HuH-7 (cell line): ENCODE measurements at places on chromosomes 6 and 20.
A peak's percentile ranks its signal among the peaks of the same experiment; 100 is the strongest.

DNA sequence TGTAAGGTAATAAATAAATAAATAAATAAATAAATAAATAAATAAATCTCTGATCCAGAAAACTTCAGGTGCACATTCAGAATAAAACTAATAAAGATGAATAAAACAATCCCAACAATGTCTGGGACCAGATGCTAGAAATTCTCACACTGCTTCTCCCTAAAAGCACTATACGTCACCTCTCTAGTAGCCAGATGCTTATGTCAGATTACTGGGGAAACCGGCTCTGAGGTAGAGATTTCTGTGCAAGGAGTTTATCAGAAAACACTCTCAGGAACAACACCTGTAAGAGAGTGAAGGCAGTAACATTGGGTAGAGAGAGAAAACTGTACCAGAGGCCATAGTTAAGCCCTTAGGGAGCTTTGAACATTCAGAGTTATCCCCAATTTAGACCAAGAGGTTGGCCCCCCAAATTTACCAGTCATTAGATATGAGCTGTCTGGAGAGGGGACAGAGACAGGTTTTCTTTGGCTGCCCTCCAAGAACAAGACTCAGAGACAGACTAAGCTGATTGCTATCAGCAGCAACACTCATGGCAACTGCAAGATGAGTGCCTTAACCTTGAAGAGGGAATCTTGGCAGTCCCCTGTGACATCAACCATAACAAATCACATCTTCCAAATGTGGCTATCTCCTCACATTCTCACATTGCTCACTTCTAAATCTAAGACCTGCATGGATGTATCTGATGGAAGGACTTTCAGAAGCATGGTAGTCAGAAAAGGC is 151.2 kb upstream of the BMP5 start:
- DNase-seq: no peak

GRCh38 chr20:42649748-42650147 is 540.0 kb downstream of the PTPRT start:
- DNase-seq: no peak

- DNase-seq: no peak
Measured at GRCh38 chr6:3202999-3203696, 24.3 kb downstream of the TUBB2B start.

- no peak for DNase-seq
Measured at GRCh38 chr6:76706631-76707030, 634.2 kb upstream of the IMPG1 start.

- DNase-seq: no peak
Measured at GRCh38 chr6:6713657-6714056, 125.1 kb downstream of the LY86 start.

DNA sequence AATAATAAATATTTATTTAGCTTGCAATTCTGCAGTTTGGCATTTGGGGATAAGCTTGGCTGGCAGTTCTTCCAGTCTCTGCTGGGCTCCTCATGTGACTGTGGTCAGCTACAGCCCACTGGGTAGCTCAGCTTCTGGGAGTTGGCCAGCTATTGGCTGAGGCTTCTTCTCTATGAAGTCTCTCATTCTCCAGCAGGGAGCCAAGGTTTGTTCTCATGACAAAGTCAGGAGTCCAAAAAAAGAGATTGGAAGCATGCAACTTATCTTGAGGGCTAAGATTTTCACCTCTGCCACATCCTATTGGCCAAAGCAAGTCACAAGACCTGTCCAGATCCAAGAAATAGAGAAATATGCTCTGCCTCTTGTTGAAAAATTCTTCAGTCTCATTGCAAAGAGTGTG is 94.6 kb downstream of the SNAP25 start:
- no peak for DNase-seq

DNA sequence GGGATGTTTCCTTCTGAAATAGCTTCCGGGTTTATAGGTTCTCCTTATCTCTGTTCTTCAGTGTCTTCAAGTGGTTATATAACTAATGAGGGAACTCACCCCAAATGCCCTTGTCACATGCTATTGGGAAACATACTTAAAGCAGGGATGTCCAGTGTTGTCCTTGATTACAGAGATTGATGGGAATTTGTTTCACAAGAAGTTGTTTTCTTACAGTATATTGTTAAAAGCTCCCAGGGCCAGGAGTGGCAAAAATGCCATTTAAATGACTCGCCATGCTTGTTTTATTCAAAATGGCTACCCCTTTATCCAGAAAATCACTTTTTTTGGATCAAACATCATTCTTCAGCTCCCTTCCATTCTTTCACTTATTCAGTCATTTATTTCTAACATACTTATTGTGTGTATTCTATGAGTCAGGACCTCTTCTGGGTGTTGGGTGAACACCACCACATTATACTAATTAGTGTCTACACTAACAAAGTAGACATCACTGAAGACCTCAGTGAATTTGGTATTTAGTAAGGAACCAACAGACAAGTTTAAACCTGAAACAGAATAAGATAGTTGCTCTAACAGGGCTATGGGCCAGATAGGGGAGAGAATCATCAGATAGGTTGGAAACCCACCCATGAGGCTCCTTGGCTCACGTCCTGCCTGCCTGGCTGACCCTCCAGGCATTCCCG is 791.1 kb downstream of the MAFB start:
- no peak for DNase-seq

- DNase-seq: no peak
Measured at GRCh38 chr20:13085275-13085674, 76.5 kb downstream of the SPTLC3 start.

DNA sequence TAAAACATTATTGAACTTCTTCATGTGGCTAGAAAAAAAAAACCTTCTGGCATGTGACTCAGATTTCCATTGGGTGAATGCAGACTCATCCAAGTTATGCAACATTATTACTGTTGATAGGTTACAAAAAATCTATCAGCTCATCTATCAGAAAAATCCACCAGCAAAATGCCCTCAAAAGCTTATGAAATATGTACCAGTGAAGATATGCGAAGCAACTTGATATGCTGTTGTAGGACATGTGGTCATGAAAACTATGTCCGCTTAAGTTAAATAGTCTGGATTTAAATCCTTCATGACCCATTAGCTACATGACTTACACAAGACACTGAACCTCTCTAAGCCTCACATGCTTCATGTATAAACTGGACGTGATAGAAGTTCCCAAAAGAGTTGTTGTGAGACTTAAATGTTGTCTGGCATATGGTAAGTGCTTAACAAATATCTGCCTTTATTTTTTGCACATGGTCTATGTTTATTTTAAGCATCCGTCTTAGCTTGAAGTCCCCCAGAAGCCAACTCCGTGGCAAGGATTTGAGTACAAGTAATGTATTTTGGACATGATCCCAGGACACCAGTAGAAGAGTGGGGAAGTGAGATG is 12.5 kb upstream of the BFSP1 start:
- no peak for DNase-seq

GRCh38 chr20:31595654-31596411 is 9.3 kb upstream of the ID1 start:
- no peak for DNase-seq

- no peak for DNase-seq
Measured at GRCh38 chr6:55175078-55176049, 1.0 kb downstream of the HCRTR2 start.

DNA sequence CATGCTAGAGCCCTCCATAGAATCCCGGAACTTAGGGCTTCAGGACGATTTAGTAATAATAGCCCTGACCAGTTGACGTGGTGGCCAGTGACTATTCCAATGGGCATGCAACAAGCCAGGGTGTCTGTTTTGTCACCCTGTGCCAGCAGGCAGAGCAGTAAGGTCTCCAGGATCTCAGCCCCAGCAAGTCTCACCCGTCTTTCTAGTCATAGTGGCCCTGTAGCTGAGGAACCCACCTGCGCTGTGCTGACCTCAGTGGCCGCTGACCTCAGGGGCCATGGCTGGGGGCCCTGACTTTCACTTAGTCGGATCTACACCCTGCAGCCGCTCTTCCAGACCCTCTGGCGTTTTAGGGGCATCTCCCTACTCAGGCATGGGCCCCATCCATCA is 36.8 kb downstream of the PRR18 start:
- DNase-seq: no peak

DNA sequence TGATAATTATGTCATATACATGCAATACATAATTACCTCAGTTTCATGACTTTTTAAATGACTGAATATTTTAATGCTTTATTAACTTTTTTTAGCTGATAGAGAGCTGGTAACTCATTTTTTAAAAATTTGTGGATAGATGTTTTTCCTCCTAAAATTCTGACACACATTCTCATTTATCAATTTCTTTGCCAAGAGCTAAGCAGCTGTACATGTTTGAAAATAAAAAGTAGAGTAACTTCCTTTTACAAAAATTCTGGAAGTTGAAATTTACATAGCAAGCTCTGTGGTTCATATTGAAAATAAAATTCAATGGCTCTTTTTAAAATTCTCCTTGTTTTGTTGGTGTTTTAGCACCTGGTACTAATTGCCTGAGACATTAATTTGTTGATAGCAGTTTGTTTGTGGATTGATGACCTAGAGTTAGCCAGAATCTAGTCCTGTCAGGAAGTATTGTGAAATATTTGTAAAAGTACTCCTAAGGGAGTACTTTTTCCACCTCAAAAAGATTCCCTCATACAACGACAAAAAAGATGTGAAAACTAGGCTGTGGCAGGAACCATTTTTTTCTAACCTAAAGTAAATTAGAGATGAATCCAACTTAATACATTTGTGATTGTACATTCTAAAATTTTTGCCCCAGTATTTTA is 621.8 kb downstream of the BCKDHB start:
- no peak for DNase-seq

- DNase-seq: no peak
Measured at GRCh38 chr6:107064579-107065065, 36.6 kb downstream of the MTRES1 start.

GRCh38 chr6:21151119-21151518 is 442.4 kb upstream of the SOX4 start:
- DNase-seq: no peak

DNA sequence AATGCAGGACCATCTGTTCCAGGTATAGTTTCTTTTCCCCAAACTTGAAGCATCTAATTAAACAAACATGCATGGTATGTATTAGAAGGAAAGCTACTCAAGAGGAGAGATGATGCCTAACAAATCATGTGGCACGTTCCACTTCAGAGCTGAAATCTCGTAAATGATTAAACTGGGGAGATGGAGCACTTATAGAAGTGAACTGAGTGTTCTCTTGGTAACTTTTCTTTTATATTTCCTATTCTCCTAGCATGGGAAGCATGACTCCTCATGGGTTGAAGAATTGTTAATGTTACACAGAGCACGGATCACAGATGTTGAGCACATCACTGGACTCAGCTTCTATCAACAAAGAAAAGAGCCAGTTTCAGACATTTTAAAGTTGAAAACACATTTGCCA is 61.1 kb downstream of the CCN2 start:
- no peak for DNase-seq

DNA sequence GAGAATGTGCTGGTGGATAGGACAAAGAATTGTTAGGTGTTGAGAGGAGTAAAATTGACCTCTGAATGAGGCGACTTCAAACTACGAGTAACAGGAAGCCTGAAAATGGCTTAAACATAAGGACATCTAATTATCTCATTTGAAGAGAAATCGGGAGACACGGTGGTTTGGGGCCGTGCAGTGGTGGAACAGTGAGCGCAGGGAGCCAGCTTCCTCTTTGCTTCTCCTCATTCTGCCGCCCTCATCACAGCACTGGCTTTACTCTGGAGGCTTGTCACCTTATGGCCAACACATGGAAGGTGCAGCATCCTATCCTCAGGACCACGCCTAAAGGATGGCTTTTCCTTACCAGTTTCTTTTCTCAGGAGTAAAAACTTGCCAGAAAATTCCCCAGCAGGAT is 114.3 kb downstream of the B3GAT2 start:
- DNase-seq: no peak

GRCh38 chr20:47133809-47134456 is 222.6 kb downstream of the ZMYND8 start:
- DNase-seq: no peak

GRCh38 chr6:45712786-45713185 is 302.9 kb downstream of the CLIC5 start:
- DNase-seq: no peak

- no peak for DNase-seq
Measured at GRCh38 chr6:13763740-13764381, 50.5 kb downstream of the MCUR1 start.

- no peak for DNase-seq
Measured at GRCh38 chr6:163391985-163392384, 22.5 kb upstream of the QKI start.

- DNase-seq: no peak
Measured at GRCh38 chr6:10410207-10411050, 4.4 kb downstream of the TFAP2A start.

DNA sequence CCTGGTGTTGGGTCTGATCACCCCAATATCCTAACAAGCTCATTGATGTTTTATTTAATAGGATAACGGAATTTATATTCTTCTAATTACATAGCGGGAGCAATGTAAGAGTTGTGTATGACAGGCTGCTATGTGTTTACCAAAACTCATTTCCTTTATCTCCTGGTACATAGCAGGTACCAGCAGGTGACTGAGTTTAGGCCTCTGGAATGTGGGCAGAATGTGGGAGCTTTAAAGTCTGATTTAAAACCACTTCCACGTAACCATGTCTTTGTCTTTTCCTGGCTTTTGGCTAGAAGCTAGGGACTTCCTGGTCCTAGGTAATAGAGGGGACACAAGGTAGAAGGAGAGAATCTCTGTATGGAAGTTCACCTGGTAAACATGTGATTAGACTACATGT is 504.6 kb upstream of the SYNCRIP start:
- no peak for DNase-seq

GRCh38 chr6:169692516-169692915 is 9.3 kb downstream of the WDR27 start:
- DNase-seq: no peak

- DNase-seq: no peak
Measured at GRCh38 chr20:14821251-14821650, 483.8 kb upstream of the FLRT3 start.

- DNase-seq: peak; percentile 30
Measured at GRCh38 chr20:57048027-57048869, 218.2 kb downstream of the BMP7 start.

DNA sequence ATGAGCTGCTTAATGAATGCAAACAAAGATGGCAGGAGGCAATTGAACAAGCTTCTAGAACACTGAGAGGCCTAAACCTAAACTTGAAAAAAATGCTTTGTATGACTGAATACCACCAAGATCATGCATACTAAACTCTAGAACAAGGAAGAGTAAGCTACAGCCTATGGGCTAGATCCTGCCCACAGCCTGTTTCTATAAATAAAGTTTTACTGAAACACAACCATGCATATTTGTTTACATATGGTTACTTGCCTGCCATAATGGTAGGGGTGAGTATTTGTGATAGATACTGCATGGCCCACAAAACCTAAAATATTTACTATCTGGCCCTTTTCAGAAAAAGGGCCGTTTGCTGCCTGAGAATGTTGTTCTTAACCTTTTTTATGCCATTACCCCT is 37.0 kb downstream of the ZFP64 start:
- DNase-seq: no peak
